ENCODE measurements at places on chromosomes 4 and X.

- no peak for DNase-seq
These were observed 455.4 kb downstream of the IL15 start for GRCh38 chr4:142091691-142092182.

- DNase-seq = peak; percentile 84
These were observed at the start of gene ZNF275 for GRCh38 chrX:153333821-153334653. Gene ZNF275, plus strand, starts transcription at chrX:153334153. Its CDS starts 2,527 bp downstream, at chrX:153336680.

DNA sequence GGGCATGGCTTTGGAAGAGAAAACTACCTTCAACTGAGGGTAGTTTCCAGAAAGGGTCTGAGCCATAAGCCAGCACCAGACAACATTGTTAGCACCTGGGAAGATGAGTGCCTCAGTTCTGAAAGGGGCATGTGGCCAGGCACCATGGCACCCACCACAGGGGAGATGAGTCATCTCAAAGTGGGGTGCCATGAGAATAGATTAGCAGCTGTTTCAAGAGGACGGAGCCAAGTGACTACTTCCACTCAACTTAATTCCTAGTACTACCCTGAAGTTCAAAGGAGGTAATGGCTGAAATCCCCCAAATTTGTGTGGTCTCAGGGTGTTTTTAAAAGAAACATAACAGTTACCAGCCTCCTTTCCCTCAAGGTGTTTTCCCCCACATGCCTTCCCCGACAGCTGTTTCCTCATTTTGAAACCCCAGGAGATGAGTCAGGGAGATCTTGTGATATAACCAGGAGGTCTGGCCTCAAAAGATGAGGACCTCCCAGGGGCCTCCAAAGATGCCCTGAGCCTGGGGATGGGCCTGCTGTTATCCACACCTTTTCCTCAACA, 27.8 kb upstream of the FTHL17 start:
- no peak for DNase-seq

DNA sequence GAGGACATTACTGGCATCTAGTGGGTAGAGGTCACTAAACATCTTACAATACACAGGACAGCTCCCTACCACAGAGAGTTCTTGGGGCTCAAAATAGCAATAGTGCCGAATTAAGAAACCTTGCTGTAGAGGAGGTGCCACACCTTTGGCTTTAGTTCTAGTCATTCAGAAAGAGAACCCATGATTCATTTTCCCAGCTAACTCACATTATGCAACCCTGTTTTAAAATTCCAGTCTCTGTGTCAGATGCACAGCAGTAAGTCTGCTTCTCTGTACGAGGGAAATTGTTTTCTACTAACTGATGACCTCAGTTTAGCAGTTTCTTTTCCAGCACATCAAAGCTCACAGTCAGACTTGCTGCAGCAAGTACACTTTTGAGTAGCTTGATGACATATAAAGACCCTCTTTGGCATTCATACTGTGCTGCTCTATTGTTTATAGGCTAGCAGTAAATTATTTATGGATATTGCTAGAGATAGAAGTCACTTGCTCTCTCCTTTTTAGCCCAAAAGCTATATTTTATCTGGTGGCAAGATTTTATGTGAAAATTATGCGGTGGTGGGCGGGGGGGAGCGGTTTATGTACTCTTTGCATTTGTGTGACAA, 487.8 kb upstream of the MAGEB18 start:
- DNase-seq = no peak

- no peak for DNase-seq
These were observed 91.9 kb upstream of the MAPK10 start for GRCh38 chr4:86451560-86452330.

DNA sequence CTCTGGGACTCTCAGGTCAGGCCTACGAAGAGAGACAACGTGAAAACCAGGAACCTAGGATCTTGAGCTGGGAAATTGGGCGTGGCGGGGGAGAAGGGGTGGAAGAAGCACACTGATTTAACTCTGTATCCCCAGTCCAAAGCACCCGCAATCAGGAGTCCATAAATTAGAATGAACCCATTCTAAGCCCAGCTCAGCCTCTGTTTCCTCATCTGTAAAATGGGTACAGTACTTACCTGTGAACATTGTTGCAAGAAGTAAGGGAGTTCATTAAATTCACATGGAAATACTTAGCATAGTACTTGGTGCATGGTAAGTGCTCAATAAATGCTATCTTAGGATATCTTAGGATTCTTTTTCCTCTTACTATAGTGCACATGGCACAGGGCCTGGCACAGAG, 326.7 kb downstream of the BCOR start:
- DNase-seq = no peak

DNA sequence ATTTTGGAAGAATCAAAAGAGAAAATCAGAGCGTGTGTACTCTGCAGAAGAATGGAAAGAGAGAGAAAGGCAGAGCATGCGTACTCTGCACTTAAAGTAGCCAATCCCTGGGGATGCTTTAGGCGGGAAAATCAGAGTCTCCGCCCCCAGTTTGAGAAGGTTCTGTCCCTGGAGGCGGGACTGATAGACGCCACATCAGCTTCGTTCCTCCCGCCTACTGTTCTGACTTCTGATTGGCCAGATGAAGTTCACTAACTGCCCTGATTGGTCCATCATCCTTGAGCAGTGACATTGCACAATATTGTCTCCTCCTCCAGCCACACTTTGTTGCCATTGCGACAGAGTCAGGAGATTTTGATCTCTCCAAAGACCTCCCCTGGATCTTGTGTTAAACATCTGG, 23.8 kb downstream of the SSX1 start:
- peak; percentile 2 for DNase-seq

DNA sequence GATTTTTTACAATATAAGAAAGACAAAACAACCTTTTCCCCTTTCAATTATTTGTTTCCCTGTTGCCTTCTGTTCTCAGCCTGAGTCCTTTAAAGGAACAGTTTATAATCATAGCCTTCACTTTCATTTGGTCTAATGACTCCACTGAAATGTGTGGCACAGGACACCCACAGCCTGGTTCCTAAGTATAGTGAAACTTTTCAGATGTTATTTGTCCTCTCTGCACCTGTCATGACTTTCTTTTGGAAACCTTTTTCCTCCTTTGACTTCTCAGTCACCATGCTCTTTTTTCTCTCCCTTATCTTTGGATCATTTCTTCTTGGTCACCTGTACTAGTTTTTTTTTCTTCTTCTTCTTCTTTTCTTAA, 237.8 kb upstream of the ANXA3 start:
- DNase-seq = no peak

DNA sequence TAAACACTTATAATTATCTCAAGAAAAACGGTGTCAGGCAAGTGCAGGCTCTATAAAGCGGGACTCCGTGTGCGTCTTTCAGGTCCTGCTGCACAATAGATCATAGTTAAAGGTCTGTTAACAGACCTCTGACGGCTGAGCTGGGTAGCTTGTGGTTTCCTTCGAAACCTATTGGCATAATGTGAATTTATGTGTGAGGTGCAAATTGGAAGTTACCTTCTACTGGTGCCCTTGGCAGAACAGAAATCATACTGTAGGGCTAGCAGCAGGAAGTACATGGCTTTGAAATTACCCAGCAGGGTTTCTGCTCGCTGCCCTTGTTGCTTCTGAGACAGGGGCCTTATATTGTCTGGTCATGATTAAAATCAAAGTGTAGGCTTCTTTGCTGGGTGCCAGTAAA, 216.4 kb upstream of the HAND2 start:
- DNase-seq = no peak

DNA sequence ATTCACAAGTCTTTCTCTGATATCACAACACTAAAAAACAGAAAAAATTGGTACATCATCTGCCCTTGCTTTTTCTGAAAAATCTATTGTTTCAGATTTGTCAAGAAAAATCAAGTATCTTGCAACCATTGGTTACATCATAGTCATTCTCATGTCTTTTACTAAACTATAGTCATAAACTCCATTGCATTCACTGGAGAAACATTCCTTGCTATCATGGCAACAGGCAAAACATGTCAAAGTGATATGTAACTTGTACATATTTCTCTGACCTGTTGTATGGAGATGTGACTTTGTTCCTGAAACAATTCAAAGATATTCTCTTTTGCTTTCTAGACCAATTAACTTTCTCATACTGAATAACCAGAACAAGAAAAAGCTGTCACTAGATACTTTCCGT, 121.9 kb upstream of the ANK2 start:
- DNase-seq = no peak
